Aorta (tissue), 5 donors: ENCODE measurements at places on chromosomes 12 and 14. TPM values are rescaled to one million over a fixed set of nuclear protein-coding genes. Genes with fewer than 3 reads are reported as not detected.
A peak's percentile ranks its signal among the peaks of the same experiment; 100 is the strongest.

TGFB3 gene
- 405 TPM for total RNA-seq

IRAK3 gene
- 29.7 TPM for total RNA-seq

FAM181A gene
- total RNA-seq = not detected

WNT5B gene
- total RNA-seq = 4.2 TPM

DNA sequence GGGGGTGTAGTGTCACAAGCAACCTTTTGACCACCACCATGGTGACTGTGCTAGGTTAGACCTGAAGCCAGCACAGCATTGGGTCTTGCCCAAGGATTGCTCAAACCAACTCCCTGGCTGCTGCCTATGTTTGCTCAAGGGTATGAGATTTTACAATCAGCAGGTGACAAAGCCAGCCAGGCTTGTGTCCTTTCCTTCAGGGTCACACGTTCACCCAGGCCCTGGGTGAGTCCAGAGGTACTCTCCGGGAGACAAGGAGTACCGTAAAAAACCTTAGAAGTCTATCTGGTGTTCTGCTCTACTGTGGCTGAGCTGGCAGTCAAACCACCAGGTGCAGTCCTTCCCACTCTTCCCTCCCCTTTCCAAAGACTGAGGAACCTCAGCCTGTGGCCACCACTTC, 238.9 kb upstream of the MIS18BP1 start:
- H3K27me3 ChIP-seq = no peaks in the 10 kb centered on the region
- no peak for DNase-seq
- H3K4me3 ChIP-seq = no peak overlapping the region
- H3K36me3 ChIP-seq = no peaks in the 10 kb centered on the region
- H3K27ac ChIP-seq = no peak overlapping the region

DNA sequence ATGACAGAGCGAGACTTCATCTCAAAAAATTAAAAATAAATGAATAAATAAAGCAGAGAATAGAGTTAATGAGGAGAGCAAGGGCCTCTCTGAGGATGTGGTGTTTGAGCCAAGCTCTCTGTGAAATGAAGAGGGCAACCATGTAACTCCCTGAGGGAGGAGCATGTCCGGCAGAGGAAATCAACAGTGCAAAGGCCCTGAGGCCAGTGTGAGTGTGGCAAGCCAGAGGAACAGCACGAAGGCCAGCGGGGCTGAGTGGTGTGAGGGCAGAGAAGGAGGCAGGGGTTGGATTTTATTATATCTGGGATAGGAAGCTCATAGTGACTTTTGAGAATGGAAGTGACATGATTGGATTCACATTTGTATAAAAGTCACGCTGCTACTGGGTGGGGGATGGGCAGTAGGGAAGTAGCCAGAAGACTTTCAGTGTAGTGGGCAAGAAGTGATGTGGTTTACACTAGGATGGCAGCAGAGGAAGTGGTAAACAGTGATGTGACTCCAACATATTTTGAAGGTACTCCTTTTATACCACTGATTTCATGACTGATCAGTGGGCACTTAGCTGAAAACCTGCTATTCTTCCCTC, 10.3 kb upstream of the LRP1-AS start:
- H3K27me3 ChIP-seq = no peaks in the 10 kb centered on the region
- no peak overlapping the region for H3K4me3 ChIP-seq
- DNase-seq = peak; percentile 86
- H3K4me1 ChIP-seq = no peaks in the 10 kb centered on the region
- peaks cover 24% of the 10 kb centered on the region for H3K36me3 ChIP-seq
- no peak overlapping the region for H3K27ac ChIP-seq

GRCh38 chr12:57759360-57759980, 4.6 kb downstream of the MARCHF9 start:
- no peaks in the 10 kb centered on the region for H3K27me3 ChIP-seq
- no peak overlapping the region for H3K27ac ChIP-seq
- DNase-seq = no peak
- no peak overlapping the region for H3K4me3 ChIP-seq
- H3K36me3 ChIP-seq = no peaks in the 10 kb centered on the region

- H3K4me3 ChIP-seq = no peak overlapping the region
- no peaks in the 10 kb centered on the region for H3K4me1 ChIP-seq
- DNase-seq = no peak
- peaks cover 2% of the 10 kb centered on the region for H3K36me3 ChIP-seq
- no peak overlapping the region for H3K27ac ChIP-seq
These were observed 5.1 kb downstream of the P3H3 start for GRCh38 chr12:6833189-6833890.

GRCh38 chr12:30726647-30727046, 28.1 kb downstream of the CAPRIN2 start:
- no peak overlapping the region for H3K4me3 ChIP-seq
- DNase-seq = no peak
- H3K27me3 ChIP-seq = no peaks in the 10 kb centered on the region

- DNase-seq = peak; percentile 51
- H3K27ac ChIP-seq = no peak overlapping the region
- H3K4me1 ChIP-seq = no peaks in the 10 kb centered on the region
- no peak overlapping the region for H3K4me3 ChIP-seq
- no peaks in the 10 kb centered on the region for H3K36me3 ChIP-seq
These were observed 4.8 kb upstream of the AQP5 start for GRCh38 chr12:49956663-49957569.

- DNase-seq = no peak
- no peaks in the 10 kb centered on the region for H3K4me1 ChIP-seq
- no peaks in the 10 kb centered on the region for H3K27me3 ChIP-seq
- H3K36me3 ChIP-seq = peaks cover 14% of the 10 kb centered on the region
- H3K27ac ChIP-seq = no peak overlapping the region
These were observed 72.2 kb downstream of the EP400 start for GRCh38 chr12:132021965-132022364.

GRCh38 chr14:24427537-24428508, 1.6 kb downstream of the CBLN3 start:
- H3K36me3 ChIP-seq = no peaks in the 10 kb centered on the region
- H3K4me3 ChIP-seq = no peak overlapping the region
- no peaks in the 10 kb centered on the region for H3K27me3 ChIP-seq
- DNase-seq = peak; percentile 43

- H3K27ac ChIP-seq = no peak overlapping the region
- no peaks in the 10 kb centered on the region for H3K36me3 ChIP-seq
- no peaks in the 10 kb centered on the region for H3K27me3 ChIP-seq
- H3K4me1 ChIP-seq = no peaks in the 10 kb centered on the region
These were observed 73.3 kb downstream of the NDUFA12 start for GRCh38 chr12:94930216-94930654.

GRCh38 chr14:48974994-48975393, 611.2 kb downstream of the RPS29 start:
- no peaks in the 10 kb centered on the region for H3K36me3 ChIP-seq
- no peaks in the 10 kb centered on the region for H3K4me1 ChIP-seq
- H3K27ac ChIP-seq = no peak overlapping the region
- no peak overlapping the region for H3K4me3 ChIP-seq
- no peak for DNase-seq
